ENCODE measurements at places on chromosomes 6 and 20.

DNA sequence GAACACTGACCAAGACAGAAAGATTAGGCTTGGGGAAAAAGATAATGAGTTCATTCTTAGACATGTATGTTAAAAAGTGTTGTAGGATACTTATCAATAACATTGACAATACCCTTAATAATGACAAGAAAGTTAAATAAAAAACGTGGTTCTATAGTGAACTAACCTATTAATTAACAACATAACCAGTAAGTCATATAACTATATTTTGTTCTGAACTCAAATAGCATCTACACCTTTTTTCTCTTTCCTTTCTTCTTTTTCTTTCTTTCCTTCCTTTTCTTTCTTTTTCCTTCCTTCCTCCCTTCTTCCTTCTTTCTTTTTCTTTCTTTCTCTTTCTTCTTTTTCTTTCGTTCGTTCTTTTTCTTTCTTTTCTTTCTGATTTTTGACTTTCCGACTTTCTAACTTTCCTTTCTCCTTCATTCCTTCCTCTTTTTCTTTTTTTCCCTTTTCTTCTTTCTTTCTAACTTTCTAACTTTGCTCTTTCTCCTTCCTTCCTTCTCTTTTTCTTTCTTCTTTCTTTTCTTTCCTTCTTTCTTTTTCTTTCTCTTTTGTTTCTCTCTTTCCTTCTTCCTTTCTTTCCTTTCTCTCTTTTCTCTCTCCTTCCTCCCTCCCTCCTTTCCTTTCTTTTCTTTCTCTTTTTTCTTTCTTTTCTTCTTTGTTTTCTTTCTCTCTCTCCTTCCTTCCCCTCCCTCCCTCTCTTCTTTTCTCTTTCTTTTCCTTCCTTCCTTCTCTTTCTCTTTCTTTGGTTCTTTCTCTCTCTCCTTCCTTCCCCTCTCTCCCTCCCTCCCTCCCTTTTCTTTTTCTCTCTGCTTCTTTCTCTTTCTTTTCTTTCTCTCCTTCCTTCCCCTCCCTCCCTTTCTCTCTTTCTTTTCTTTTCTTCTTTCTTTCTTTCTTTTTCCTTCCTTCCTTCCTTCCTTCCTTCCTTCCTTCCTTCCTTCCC lies 24.6 kb downstream of the PRSS35 start:
- no peak for DNase-seq

DNA sequence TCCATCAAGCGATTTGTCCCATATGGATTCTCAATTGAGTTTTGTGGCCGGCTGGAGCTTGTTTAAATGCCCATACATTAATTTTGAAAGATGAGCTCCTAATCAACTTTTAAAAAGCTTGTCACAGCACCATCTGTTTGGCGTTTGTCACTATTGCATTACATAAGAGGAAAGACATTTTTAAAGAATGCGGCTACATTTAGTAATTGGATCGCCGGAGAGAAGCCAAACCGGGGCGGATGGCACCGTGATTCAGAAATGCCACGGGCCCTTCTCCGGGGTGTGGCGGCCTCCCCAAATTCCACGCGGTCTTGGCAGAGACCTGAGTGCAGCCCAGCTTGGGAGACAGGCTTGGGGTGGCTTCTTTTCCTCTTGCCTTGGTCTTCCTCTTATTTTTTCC lies 67.7 kb upstream of the ZNFX1 start:
- DNase-seq, result no peak

- no peak for DNase-seq
Observed at GRCh38 chr6:148878683-148879082, 131.9 kb downstream of the UST start.

- DNase-seq, result no peak
Observed at GRCh38 chr6:10425975-10426780, 11.3 kb upstream of the TFAP2A start.

- no peak for DNase-seq
Observed at GRCh38 chr20:47280228-47280627, 76.3 kb downstream of the ZMYND8 start.

- DNase-seq, result no peak
Observed at GRCh38 chr6:148524471-148524882, 181.8 kb downstream of the SASH1 start.

DNA sequence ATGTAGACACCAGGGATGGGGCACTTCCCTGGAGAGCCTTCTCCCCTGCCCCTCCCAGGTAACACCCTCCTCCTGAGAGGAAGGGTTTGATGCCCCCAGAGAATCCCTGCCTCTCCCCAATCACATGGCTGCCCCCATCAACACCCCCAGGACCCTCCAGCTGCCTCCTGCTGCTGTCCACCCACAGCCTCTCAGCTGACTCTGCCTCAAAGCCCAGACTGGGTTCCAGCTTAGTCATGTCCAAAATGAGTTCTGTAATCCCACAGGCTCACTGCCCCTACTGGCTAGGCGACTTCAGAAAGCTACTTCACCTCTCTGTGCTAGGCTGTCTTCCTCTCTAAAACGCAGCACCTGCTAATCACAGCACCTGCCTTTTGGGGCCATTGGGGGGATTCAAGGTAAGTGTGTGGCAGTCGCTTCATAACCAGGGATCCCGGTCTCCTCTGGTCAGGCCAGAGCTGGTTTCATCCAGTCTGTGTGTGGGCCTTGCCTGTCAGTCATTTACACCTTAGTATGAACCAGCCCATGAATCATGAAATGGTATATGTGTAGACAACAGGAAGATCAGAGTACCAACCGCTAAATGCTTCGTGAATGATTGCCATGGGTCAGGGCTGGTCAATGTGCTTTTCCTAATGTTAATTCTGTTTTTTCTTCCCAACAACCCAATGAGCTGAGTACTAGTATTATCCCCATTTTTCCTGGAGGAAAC lies 40.4 kb downstream of the TFEB start:
- no peak for DNase-seq

- DNase-seq, result no peak
Observed at GRCh38 chr6:43495409-43495941, 14.7 kb downstream of the LRRC73 start.

GRCh38 chr6:106090001-106090400 lies 3.9 kb downstream of the PRDM1 start:
- no peak for DNase-seq

- DNase-seq, result no peak
Observed at GRCh38 chr20:44583157-44583556, 778 bp downstream of the PKIG start.

GRCh38 chr6:112310439-112311125 lies 36.5 kb upstream of the RFPL4B start:
- DNase-seq, result no peak

- DNase-seq, result no peak
Observed at GRCh38 chr6:111523484-111524167, 40.6 kb upstream of the REV3L start.

DNA sequence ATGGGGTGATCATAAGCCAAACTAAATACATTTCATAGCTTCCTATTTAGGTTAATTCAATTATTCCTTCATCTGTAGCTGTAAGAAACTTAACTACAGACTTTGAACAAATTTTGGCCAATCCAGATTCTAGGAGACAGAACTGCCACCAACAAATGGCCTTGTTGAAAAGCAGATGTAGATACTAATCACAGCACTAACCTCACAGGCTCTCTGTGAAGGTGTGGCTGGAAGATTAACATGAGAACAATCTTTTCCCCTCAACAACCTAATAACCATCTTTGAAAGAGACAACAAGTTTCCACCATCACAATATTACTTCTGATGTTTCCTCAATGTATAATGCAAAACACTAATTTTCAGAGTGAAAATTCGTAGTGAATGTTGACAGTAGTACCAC lies 87.8 kb downstream of the SESN1 start:
- no peak for DNase-seq

DNA sequence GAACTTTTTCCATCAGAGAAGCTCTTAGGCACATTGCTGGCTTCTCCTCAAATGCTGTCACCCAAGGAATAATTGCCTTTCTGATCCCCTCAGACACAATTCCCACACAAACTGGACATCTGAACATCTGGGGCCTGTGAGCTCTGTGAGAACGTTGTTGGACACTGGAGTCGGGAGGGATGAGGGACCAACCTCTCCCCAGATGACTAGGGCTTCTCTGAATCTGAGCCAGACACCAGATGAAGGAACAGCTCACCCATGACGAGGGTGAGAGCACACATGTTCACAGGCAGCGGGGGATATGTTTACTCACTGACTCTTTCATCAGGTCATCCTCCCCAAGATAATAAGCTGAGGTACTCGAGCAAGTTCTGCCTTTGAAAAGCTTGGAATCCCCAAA lies 283.9 kb upstream of the SUPT3H start:
- DNase-seq, result no peak

DNA sequence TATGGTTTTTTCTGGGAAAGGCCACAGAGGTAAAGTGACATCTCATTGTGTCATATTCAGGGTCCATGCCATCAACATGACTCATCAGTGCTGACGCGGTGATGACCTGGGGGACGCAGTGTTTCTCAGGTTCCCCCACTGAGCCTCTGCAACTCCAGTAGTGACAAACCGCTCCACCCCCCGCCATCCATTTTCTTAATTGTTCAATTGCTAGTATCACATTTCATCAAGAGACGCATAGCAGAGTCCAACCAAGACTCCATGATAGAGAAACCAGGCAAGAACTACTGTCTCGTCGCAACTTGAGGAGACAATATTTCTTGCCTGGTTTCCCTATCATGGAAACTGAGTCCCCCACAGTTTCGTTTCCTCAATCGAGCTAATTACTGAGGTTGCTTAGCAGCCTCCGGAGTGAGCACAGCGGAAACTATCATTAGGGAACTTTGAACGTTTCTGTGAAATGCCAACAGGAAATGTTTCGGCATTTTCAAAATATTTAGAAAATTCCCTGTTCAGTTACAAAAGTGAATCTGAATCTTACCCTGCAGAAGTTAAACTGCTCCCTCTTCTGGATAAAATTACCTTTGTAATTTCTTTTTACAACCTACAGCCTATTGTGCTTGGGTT lies 12.2 kb upstream of the SERPINB1 start:
- DNase-seq, result peak; percentile 69

DNA sequence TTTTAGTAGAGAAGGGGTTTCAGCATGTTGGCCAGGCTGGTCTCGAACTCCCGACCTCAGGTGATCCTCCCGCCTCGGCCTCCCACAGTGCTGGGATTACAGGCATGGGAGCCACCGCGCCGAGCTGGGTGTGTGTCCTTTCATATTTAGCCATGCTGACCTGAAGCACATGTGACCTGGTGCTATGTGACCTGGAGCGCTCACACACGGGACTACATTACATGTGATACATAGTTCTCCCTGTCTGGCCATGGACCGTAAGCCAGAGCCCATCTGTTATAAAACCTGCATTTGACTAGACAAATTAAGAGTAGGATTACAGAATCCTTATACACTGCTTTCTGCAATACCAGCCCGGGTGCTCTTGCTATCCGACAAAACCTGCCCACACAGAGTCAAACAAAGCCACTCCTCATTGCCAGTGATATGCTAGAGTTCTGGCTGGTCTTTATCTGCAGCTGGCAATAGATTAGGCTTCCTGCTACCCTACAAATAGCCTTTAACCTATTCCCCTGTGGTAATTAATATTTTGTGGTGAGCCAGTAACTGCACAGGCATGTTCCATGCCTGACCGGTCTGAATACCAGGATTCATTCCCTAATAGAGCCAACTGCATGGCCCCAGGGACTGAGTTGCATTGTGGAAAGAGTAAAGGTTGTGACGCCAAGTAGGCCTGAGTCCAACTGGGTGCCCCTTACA lies 26.3 kb upstream of the FAM50B start:
- no peak for DNase-seq

GRCh38 chr20:52031206-52031562 lies 160.4 kb downstream of the ZFP64 start:
- DNase-seq, result no peak

- DNase-seq, result no peak
Observed at GRCh38 chr6:157219201-157220200, 103.8 kb downstream of the TMEM242 start.

- peak; percentile 3 for DNase-seq
Observed at GRCh38 chr6:132298344-132298949, 102.8 kb downstream of the MOXD1 start.

GRCh38 chr6:152123076-152123475 lies 315.6 kb downstream of the ESR1 start:
- DNase-seq, result no peak

GRCh38 chr6:40552941-40553340 lies 34.2 kb downstream of the LRFN2 start:
- no peak for DNase-seq

- DNase-seq, result no peak
Observed at GRCh38 chr6:100101644-100102043, 107.6 kb upstream of the MCHR2 start.

GRCh38 chr6:163577404-163577803 lies 162.9 kb downstream of the QKI start:
- no peak for DNase-seq

GRCh38 chr6:87785229-87785862 lies 83.3 kb upstream of the AKIRIN2 start:
- DNase-seq, result no peak

DNA sequence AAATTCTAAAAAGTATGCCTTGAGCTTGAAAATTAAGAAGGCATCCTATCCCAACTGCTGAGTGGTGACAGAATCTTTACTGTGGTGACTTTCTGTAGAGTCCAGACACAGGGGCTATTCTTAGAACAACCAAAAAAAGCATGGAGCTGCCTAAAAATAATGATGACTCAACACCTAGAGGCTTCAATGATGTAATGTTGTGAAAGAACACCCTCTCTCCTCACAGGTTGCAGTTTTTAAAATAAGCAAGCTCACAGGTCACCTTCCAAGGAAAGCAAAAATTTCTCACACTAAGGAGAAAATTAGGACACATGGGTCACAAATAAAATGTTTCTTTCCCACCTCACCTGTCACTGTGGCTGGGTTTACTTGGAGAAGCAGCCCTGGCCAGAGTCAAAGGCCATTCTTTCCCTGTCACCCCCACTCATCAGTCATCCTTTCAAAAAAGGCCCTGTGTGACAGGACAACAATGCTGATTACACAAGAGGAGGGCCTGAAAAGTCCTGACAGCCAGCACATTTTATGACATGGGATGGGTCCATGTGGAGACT lies 53.5 kb downstream of the RCAN2 start:
- DNase-seq, result no peak

DNA sequence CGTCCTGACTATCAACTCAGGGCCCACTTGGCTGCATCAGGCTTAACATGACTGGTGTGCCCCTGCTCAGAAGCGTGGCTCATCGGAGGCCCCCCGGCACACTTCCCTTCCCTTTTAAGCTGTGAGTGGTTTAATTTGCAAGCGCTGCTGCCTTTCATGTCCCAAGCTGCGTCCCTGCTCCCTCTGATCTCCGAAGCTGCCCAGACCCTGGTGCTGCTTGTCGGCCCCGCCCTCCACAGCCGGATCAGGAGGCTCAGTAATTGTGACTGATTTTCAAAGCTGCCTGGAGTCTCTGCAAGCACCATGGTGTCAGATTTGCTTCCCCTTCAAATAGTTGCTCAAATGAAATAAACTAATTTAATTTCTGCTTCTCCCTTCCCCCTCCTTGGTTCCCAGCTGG lies 71.1 kb downstream of the CDH22 start:
- DNase-seq, result no peak
